ENCODE measurements at places on chromosomes 1 and 21.

- no peak for DNase-seq
Observed at GRCh38 chr1:90834886-90835660, 118.0 kb upstream of the BARHL2 start.

- no peak for DNase-seq
Observed at GRCh38 chr1:229229137-229229720, 41.7 kb upstream of the RAB4A start.

DNA sequence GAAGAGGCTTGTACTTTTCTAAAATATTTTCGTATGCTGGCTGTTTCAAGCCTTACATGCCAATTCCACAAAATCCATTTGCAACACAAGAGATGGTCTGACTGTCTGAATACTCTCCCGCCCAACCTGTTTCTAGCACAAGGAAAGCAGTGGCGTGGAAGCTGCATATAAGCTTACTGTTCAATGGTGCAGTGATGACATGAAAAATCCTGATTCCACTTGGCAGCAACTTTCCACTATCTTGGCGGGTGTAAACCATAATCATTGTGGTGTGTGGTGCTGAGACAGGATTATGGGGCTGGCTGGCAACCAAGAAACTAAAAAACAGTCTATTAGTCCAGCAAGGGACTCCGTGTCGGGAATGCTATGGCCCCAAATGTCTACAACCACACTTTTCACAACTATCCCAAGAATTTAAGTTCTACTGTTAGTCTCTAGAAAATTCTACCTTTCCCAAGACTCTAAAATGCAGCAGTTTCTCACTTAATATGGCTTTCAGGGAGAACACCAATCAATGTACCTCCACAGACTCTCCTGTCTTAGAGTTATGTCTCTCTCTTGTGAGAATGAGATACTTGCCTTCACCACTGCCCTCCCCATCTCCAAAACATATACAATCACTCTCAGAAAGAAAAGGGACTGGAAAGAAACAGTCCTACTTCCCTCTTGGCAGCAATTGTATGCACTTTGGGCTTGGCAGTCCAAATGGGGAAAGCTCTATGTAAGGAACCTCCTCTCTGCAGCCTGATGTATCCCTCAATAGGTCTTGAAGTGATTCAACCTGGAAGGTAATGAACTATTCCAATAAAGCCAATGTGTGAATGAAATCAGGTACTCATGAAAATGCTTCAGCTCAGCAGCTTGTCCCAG lies 9.5 kb downstream of the COLGALT2 start:
- DNase-seq, result no peak

DNA sequence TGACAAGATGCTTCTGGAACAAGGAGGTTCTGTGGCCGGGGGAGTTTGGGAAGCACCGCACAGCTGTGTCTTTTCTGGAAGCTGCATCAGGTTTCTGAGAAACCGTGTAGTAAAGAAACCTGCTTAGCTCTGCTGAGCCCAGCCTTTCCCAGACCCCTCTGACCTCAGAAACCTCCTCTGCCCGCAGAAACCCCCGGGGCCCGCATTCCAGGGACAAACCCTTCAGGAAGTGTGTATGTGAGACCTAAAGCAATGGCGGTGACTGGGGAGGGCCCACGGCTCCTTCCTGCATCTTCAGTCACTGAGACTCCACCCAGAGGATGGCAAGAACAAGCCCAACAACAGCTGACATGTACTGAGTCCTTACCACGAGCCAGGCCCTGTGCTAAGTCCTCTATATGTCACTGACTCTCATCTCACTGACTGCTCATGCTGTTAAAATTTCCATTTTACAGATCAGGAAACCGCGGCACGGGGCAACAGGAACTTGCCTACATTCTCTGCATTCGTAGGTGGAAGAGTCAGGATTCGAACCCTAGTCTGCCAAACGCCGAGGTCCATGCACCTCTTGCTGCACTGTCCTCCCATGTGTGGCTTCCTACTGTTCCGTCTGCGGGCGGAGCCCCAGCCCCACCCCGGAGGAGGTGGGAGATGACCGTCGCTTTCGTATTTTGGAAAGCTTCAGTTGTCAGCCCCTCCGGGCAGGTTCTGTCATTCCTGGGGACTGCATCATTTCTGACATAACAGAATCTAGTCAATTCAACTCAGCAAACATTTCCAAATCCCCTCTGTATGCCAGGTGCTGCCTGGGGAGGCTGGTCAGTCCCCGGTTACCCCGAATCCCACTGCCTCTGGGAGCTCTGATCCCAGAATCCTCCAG lies 73.3 kb upstream of the KLHDC7A start:
- no peak for DNase-seq

GRCh38 chr1:47934243-47934805 lies 62.9 kb downstream of the TRABD2B start:
- no peak for DNase-seq

GRCh38 chr1:220186752-220187151 lies 85.5 kb downstream of the RAB3GAP2 start:
- DNase-seq, result no peak

DNA sequence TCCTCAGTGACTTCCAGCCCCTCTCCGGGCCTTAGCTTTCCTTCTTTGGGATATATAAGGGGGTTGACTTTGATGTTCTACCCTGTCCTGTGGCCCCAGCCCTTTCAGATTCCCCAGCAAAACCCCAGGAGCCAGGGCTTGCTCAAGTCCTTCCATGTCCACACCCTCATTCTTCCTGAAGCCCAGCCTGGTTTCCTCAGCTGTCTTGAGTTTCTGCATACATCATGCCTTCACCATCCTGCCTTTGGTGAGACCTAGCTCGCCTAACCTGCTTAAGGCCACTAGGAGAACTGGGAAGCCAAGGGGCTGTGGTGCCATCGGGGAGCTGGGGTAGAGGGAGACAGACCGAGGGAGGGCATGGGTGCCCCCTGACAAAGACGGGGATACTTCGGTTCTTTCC lies 17.2 kb upstream of the PEF1 start:
- no peak for DNase-seq

DNA sequence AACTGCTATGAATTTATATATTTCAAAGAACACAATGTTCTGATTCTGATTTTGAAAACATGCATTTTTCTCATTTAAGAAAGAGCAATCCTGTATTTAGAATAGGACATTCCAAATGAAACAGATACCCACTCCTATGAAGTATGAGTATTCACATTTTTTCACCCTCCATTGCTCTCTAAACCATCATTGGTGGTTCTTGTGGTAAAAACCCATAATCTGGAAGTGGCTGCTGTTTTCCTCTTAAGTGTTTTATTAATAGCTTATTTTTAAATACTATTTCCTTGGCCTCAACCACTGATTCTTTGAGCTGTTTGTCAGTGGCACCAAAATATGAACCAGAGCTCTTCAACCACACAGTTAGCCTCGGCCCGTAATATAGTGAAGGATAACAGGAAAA lies 60.0 kb upstream of the ADAM30 start:
- DNase-seq, result no peak

All from NCI-H2107 (cell line).